ENCODE measurements at places on chromosomes 3 and 15.

DNA sequence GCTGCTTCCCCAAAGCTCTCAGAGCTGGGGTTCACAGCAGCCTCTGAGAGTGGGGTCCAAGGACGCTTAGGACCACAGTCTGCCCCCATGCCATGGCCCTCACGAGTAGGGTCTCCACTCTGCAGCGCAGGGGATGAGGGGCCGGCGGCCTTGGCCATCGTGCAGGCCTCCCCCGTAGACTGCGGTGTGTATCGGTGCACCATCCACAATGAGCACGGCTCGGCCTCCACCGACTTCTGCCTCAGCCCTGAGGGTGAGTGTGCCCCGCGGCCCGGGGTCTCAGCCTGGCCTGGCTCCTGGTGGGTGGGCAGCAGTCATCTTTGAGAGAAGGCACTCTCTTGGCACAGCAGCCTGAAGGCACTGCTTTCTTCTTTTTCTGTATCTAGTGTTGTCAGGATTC lies 24.8 kb upstream of the SLC28A1 start:
- no peak for DNase-seq

- DNase-seq, result no peak
Observed at GRCh38 chr3:134494495-134494894, 8.6 kb downstream of the CEP63 start.

GRCh38 chr3:43055393-43055792 lies 50.5 kb downstream of the POMGNT2 start:
- no peak for DNase-seq

- no peak for DNase-seq
Observed at GRCh38 chr3:181455276-181455675, 256.4 kb upstream of the SOX2 start.

DNA sequence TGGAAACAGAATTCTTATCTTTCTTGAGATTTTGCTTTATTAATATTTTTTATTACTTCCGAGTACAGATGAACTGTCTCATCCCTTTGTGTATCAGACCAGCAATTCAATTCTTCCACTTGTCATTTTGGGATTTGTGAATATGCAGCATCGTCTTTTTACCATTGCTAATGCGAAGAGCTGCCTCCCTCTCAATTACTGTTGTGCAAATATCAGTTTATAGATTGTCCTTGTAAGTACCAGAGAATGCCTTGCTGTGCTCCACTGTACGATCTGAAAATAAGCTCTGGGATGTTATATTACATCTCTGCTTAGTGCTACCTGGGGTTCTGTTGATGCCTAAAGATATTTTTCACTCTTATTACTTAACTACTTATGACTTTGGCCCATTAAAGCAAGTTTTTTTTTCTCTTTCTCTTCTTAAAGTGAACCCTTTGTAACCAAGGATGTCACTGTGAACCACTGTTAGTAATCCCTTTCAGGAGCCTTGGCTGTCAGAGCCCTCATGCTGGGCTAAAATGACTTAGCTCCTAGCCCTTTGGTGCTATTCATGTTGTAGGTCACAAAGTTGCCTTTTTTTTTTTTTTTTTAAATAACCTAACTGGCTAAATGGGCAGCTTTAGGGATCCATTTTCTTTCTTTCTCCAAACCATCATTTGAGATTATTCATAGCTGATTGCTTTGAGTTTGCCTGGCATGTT lies 382.9 kb downstream of the FEZF2 start:
- no peak for DNase-seq

GRCh38 chr3:151075869-151076562 lies 9.4 kb upstream of the MED12L start:
- DNase-seq, result no peak

Measured in CD4-positive, alpha-beta T cell (primary cell).